ENCODE measurements at places on chromosomes 16 and 17. TPM values are rescaled to one million over a fixed set of nuclear protein-coding genes. Genes with fewer than 3 reads are reported as not detected.

Gene CIITA
- total RNA-seq: 3.2 TPM

DNA sequence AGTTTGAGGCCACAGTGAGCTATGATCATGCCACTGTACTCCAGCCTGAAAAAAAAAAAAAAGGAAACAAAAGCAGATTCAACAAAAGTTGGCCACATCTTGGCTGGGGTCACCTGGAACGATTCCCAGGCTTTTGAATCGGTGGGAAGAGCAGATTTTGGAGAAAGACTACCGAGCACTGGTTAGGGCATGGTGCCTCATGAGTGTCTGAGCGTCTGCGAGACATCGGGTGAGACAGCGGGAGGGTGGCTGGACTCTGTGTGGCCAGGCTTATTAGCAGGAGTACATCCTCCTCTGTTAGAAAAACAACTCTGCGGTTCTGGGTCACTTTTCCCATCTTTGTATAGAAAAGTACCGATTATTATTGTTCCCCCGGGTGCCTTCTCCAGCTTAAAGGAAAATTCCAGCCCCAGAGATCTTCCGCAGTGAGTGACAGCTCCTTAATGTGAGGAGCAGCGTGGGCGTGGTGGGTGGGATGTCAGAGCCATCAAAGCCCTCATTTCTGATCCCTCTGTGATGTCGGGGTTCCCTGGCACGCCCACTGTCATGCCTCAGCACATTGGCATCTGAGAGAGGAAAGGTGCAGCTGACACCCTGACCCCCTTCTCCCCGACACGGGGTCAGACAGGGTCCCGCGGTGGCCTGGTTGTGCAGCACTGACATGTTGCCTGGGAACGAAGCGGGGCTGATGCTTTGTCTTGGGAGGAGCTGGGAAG is 6.9 kb downstream of the RGS9 start:
- no peak for DNase-seq

DNA sequence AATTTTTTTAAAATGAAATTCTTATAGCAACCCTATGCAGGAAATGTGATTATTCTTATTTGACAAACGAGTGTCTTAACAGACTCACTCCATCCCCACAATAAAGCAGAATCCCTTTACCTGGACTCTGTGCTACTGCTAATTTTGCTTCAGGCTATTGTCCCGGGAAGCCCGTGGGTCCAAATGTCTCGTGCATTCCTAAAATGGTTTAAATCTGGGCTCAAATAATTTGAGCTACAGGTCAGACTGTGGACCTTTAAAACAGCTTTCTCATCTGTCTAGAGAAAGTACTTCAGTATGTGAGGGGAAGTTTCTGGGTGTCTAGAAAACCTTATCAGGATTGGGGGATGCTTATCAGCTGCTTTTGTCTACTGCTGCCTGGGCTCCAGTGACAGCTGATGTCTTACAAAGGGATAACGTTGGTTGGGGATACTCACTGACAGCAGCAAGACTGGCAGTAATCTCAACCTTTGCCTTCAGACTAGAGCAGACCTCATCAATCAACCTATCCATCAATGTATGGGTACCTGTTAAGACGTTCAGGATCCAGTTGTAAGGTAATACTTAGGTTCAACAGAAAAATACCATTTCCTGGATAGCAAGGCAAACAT is 197.9 kb upstream of the CDH11 start:
- DNase-seq: no peak

Gene ASB16
- total RNA-seq: 0.19 TPM

Gene CTRL
- 3.1 TPM for total RNA-seq

GRCh38 chr17:44187131-44187899 is 543 bp downstream of the TMUB2 start:
- DNase-seq: peak; percentile 46

DNA sequence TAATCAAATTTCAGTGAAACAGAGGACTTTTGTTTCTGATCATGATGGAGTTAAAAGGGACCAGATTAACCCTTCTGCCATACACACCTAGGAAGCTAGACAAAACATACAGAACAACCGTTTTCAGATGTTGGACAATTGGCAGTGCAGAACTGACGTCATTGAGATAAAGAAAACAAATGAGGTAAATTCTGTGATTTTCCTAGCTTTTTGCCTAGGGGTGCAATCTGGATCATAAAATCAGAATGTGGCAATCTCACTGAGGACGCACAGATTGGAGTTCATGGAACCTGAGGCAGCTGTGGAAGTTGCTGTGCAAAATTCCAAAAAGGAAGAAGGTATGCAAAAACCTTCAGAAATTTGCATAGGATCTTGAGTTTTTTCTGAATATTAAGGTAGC is 15.0 kb upstream of the USP32 start:
- DNase-seq: no peak

- no peak for DNase-seq
These were observed 19.8 kb downstream of the SMTNL2 start for GRCh38 chr17:4604111-4604644.

DNA sequence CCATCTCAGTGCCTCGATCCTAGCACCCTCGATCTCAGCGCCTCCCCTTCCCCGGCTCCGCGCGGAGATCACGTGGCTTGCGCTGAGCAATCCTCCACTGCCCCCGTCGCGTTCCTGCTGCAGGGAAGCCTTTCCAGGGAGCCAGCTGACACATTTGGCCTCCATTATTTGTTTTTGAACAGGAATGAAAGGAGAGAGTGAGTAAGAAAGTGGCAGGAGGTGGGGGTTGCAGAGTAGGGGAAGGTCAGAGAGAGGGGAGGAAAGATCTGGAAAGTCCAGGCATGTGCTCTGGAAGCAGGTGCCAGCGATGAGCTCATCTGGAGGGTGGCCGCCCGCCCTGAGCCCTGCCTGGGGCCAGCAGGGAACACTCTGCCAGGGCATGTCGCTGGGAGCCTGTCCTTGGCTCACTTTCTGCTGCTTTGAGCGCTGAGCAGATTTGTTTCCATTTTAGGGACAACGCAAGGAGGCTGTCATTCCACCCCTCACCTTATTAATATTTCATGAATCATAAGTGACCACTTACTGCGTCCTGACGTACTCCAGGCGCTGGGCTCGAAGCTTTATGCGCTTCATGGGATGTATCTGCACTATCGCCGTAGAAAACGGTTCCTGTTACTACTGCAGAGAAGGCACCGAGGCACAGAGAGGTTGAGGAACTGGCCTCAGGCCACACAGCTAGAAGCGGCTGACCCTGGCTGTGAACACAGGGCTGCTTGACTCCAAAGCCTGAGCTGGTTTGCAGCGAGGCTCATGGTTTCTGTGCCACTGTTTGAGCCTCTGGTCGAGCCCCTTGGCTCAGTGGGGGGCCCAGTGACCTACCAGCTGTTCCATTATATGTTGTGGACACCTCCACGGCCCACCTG is 283.1 kb downstream of the SEC14L1 start:
- no peak for DNase-seq

Gene ITGAX
- 30.3 TPM for total RNA-seq

DNA sequence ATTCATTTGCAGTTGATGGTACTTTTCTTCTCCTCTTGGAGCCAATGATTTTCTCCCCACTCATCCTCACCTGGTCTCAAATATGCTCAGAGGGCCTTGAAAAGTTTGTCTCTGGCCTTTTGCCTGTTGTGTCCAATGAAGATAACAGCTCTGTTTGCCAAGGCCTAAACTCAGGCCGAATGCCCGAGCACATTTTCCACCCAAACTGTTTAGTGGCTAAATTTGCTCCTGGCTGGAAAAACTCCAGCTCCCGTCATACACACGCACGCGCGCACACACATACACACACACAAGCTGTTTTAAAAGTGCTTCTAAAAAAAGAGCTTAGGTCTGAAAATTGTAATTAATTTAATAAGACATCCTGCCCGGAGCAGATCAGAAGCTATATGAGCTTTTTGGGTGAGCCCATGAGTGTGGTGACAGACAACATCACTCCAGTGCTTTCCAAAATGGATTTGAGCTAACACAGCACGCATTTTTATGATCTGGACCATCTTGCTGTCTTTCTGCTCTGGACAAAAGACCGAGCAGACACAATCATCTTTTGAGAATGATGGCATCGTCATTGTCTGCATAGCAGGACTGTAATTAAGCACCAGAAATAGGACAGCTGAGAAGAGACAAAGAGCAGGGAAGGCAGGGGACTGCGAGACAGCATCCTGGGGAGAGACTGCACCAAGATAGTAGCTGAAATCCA is 48.9 kb downstream of the IRX6 start:
- no peak for DNase-seq

- no peak for DNase-seq
These were observed 144.0 kb downstream of the SOCS1 start for GRCh38 chr16:11111856-11112634.
